SK-MEL-5 (cell line): ENCODE measurements at places on chromosomes 2 and 18.

DNA sequence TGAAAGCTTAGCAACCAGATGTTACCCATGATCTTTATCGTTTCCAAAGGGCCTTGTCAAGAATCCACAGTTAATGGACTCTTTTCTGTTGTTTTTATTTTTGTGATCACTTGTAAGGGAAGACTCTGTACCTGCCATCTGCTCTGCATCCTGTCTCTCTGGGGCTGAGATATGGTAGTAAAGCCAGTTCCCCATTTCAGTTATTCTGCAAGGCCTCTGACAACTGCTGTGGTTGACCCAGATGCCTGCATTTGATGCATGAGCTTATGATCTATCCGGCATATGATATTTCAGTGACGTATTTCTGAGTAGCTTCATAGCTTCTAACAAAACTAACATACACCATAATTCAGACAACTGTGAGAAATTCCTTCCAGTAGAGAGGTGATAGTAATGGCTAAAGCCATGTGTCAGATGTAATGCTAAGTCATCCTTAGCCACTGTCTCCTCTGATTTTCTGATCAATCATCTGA is 105.1 kb downstream of the TPO start:
- no peak for DNase-seq

GRCh38 chr2:230234122-230234722 is 8.7 kb downstream of the SP140 start:
- DNase-seq, result no peak

- no peak for DNase-seq
These were observed 29.9 kb downstream of the CHCHD5 start for GRCh38 chr2:112614201-112614840.

- DNase-seq, result peak; percentile 17
These were observed 378 bp downstream of the WDPCP start for GRCh38 chr2:63587814-63588384.

DNA sequence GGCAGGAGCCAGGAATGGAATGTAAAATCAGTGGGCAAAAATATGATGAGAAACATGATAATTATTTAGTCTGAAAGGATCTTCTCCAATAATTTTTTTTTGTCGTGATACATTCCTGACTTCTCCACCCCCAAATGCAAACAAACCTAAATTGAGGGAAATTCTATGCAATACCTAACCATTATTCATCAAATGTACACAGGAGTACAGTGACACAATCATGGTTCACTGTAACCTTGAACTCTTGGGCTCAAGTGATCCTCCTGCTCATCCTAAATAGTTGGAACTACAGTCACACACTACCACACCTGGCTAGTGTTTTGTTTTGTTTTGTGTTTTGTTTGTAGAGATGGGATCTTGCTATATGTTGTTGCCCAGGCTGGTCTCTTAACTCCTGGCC is 46.5 kb downstream of the RAB10 start:
- DNase-seq, result no peak
